ENCODE measurements at places on chromosomes 4 and X. TPM values are rescaled to one million over a fixed set of nuclear protein-coding genes. Genes with fewer than 3 reads are reported as not detected.

The AADAT gene
- polyA plus RNA-seq, result 0.22 TPM

The CTAG1B gene
- not detected for polyA plus RNA-seq

The ABCG2 gene
- polyA plus RNA-seq, result 0.76 TPM

The RNF150 gene
- polyA plus RNA-seq, result 21.0 TPM

The TREX2 gene
- polyA plus RNA-seq, result not detected

The MAGEA12 gene
- not detected for polyA plus RNA-seq

The ARX gene
- 0.66 TPM for polyA plus RNA-seq

The NHSL2 gene
- 3.0 TPM for polyA plus RNA-seq

The TMPRSS11E gene
- not detected for polyA plus RNA-seq

The POU4F2 gene
- not detected for polyA plus RNA-seq

The IL2 gene
- polyA plus RNA-seq, result not detected

The UGT2A1 gene
- not detected for polyA plus RNA-seq

The BMPR1B gene
- polyA plus RNA-seq, result 29.6 TPM

The RAB9B gene
- polyA plus RNA-seq, result 15.4 TPM

The GAB3 gene
- 2.0 TPM for polyA plus RNA-seq

The SSX2 gene
- polyA plus RNA-seq, result not detected

The FRG2 gene
- not detected for polyA plus RNA-seq

The RASL11B gene
- 12.6 TPM for polyA plus RNA-seq

The PLK4 gene
- 0.73 TPM for polyA plus RNA-seq

The PPEF2 gene
- not detected for polyA plus RNA-seq

The GPR119 gene
- polyA plus RNA-seq, result not detected

The CLGN gene
- 3.9 TPM for polyA plus RNA-seq

The SULT1E1 gene
- polyA plus RNA-seq, result not detected

The RGS12 gene
- 12.8 TPM for polyA plus RNA-seq

The NLGN4X gene
- 16.9 TPM for polyA plus RNA-seq

The TLR10 gene
- polyA plus RNA-seq, result 0.27 TPM

All from Purkinje cell (primary cell).